Fibroblast of pulmonary artery (primary cell): ENCODE measurements at places on chromosomes 1 and 21.
A peak's percentile ranks its signal among the peaks of the same experiment; 100 is the strongest.

- no peak for DNase-seq
Measured at GRCh38 chr1:194378517-194378916, 1192.1 kb upstream of the B3GALT2 start.

DNA sequence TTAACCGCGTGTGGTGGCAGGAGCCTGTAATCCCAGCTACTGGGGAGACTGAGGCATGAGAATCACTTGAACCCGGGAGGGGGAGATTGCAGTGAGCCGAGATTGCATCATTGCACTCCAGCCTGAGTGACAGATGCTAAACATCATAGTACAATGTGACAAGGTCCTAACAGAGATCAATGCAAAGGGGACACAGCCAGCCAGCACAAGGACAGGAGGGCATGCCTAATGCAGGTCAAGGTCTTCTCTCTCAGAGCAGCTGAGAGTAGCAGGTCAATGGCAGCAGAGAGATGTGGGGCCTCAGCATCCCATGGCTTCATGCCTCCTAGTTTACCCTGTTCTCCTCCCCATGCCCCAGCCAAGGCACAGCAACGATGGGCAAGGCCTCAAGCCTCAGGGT, 3.0 kb upstream of the SMIM11 start:
- no peak for DNase-seq

- no peak for DNase-seq
Measured at GRCh38 chr1:98923667-98924066, 81.0 kb downstream of the PLPPR5 start.

DNA sequence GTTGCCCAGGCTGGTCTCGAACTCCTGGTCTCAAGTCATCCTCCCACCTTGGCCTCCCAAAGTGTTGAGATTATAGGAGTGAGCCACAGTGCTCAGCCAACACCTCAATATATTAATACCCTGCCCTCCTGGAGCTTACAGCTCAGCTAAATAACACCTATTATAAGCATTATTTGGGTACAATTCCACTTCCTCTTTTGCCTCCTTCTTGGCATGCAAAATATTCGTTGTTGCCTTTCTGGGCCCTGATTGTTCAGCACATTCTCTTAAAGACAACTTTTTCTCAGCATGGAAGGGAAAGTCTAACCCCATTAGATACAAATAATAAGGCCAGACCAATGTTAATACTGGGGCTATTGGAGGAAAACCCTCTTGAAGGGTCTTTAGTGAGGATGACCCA, 2.8 kb downstream of the PAQR7 start:
- no peak for DNase-seq

GRCh38 chr1:210692796-210693195, 364.1 kb downstream of the HHAT start:
- no peak for DNase-seq

DNA sequence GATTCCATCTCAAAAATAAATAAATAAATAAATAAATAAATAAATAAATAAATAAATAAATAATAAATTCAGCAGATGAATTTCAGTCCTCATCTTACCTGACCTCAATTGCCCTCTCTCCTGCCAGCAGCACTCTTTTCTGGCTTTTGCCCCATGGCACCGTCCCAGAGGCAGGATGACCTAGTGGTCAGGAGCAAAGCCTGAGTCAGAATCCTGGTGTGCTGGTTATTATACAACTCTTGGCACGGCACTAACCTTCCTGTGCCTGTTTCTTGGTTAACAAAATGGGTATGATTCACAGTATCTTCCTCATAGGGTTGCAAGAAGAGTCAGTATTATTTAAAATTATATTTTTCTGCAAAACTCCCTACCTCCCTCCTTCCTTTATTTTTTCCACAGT, 43.0 kb downstream of the NKAIN1 start:
- DNase-seq, result peak; percentile 51

DNA sequence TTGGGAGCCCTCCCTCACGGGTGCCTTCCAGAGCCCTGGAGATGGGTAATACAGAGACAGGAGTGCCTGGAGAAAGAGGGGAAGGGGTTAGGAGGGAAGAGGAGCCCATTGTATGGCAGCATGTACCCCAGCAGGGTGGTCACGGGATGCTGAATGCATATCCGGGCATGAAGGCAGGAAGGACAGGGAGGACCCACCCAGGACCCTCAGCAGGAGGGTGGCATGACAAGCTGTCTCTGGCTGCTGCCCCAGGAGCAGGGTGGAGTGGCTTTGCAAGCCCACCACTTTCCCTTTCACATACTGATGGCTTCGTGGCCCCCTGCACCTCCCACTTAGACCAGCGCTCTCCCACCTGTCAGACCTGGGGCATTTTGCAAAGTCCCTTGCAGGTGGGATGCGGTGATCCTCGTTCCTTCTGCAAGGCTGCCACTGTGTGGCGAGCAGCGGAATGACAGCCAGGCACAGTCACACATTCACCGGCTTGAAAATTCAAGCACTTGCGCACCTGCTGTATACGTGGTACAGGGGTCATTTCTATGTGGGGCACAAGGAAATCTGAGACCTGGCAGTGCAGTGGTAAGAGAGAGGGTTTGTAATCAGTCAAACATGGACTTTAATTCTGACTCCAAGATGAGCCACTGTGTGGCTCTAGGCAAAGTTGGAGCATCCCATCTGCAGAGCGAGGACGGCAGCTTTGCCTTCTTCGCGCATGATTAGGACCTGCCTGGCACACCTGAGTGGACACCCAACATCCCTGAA, 53.2 kb upstream of the TMEM51 start:
- peak; percentile 50 for DNase-seq

DNA sequence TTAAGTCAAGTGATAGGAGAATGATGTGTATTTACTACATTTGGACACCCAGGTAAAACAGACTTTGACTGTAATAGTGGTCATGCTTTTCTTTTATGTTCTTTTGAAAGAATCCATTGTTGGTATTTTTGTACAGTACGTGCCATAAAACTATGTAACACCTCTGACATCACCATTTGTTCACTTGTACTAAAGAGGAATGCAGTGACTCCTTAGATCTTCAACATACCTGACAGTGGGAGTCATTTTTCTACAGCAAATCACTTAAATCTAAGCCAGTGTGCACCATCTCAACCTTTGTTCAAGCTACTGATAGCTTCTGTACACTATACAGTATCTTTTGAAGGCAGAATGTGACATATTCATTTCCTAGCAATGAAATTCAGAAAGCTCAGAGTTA, 6.3 kb upstream of the PLD5 start:
- no peak for DNase-seq

- no peak for DNase-seq
Measured at GRCh38 chr1:7501723-7502603, 269.1 kb upstream of the VAMP3 start.

GRCh38 chr1:184802354-184803179, 47.9 kb upstream of the EDEM3 start:
- DNase-seq, result no peak

DNA sequence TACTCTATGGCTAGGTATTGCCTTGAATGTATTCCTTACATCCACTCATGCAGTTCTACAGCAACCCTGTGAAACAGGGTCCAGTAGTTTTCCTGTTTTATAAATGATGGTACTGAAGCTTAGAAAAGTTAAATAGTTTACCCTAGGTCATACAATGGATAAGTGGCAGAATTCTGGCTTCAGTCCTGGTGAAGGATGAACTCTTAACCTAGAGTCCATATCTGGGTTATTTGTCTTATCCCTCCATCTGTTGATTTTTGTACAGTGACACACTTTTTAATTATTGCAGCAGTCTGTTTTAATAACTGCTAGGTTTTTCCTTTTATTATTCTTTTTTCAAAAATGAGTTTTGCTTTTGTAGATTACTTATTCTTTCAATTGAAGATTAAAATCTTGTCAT, 263.9 kb downstream of the DNM3 start:
- no peak for DNase-seq
